Upper lobe of left lung (tissue), 6 donors: ENCODE measurements at places on chromosomes 16 and 17.

GRCh38 chr17:76137001-76137350 is 4.1 kb downstream of the FOXJ1 start:
- H3K4me3 ChIP-seq: no peak overlapping the region
- DNase-seq: no peak
- H3K4me1 ChIP-seq: peaks cover 22% of the 10 kb centered on the region

DNA sequence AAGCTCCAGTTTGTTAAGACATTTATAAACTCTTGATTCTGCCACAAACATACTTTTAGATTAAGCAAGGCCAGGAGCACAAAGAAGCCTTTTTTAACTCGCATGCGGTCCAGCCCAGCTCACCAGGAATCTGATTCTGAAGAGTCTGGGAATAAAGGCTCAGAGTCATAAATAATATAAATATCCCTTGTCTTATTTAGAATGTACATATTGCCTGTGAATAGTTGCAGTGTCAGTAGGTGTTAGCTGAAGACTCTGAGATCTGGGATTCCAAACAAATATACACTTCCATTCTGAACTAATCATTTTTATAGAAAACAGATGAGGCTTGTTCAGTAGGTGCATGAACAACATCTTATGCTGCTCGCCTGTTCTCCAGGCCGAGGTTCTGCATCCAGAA is 59.1 kb upstream of the ELAC2 start:
- H3K36me3 ChIP-seq: no peaks in the 10 kb centered on the region
- no peak for DNase-seq
- H3K27me3 ChIP-seq: no peaks in the 10 kb centered on the region

- H3K36me3 ChIP-seq: no peaks in the 10 kb centered on the region
- no peaks in the 10 kb centered on the region for H3K4me1 ChIP-seq
- H3K27ac ChIP-seq: no peak overlapping the region
- H3K4me3 ChIP-seq: no peak overlapping the region
- DNase-seq: no peak
Measured at GRCh38 chr16:13866073-13866472, 53.9 kb upstream of the ERCC4 start.

DNA sequence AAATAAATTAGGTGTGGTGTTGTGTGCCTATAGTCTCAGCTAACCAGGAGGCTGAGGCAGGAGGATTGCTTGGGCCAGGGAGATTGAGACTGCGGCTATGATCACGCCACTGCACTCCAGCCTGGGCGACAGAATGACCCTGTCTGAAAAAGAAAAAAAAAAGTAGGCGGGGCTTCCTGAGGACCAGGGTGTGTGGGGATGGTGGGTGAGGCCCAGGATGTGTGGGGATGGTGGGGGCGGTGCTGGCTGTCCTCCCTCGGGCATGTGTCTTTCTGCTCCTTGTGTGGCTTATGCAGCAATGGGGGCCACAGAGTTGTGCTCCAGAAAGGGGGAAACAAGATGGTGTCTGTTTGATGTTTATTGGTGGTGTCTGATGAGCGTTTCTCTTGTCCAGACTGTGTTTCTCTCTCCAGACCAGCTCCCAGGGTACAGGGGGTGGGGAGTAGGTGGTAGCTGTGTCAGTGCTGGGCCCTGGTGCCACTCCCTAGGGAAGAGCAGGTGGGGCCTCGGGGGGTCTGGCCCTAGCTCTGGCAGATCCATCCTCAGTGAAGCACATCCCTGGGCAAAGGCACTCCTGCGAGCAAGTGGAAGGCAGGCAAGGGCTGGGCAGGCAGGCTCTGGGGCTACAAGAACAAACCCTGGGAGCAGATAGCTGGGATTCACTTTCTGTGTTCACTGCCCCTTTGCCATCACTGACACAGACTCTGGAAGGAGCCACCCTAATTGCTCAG is 2.3 kb downstream of the LCAT start:
- DNase-seq: no peak
- H3K27ac ChIP-seq: peak overlapping the region; percentile 68
- peaks cover 37% of the 10 kb centered on the region for H3K4me1 ChIP-seq
- no peak overlapping the region for H3K4me3 ChIP-seq
- H3K27me3 ChIP-seq: no peaks in the 10 kb centered on the region
- H3K36me3 ChIP-seq: peaks cover 66% of the 10 kb centered on the region

DNA sequence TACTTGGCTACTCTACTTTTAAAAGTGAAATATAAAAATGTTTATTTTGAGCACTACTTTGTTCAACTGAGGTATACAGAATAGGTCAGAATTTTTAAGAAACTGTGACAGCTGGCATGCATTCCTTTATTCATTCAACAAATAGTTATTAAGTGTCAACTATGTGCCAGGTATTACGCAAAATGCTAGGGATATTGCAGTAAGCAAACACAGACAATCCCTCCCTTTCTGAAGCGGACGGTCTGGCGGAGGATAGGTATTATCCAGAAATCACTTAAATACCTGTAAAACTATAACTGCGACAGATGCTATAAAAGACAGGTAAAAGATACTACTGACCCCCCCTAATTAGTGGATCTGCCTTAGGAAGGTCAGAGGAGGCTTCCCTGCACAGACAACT is 26.1 kb downstream of the METTL16 start:
- peak overlapping the region; percentile 39 for H3K27ac ChIP-seq
- peak overlapping the region; percentile 32 for H3K4me3 ChIP-seq
- peaks cover 19% of the 10 kb centered on the region for H3K4me1 ChIP-seq
- no peak for DNase-seq
- H3K27me3 ChIP-seq: no peaks in the 10 kb centered on the region

DNA sequence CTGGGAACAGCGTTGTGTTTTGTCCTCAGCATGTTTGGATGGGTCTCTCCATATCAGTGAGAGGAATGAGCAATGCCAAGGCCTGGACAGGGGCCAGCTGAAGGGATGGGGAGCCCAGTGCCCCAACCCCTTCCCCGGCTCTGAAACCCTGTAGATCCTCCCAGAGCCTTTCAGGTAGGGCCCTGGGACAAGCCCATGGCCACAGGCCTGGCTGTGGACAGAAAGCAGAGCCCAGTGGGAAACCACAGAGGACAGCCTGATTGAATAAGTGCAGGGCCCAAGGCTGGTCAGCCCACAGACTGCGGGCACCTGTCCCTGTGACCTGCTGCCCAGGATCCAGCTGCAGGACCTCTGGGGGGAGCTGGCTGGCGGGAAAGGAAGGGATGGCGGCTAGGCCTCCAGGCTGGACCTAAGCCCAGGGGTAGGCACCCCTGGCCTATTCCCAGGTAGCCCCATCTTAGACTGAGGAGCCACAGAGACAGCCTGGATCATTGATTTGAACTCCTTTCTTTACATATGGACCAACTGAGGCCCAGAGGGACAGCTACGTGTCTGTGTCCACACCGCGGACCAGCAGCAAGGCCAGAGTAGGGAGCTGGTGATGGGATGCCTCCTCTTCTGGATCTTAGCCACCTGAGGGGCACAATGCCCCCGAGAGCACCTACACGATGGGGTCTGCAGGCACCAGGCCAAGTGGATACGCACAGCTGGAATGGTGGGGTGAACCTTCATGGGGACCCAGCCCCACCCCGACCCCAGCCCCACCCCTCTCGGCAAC is 1.3 kb downstream of the CCDC102A start:
- H3K27me3 ChIP-seq: no peaks in the 10 kb centered on the region
- peak overlapping the region; percentile 92 for H3K27ac ChIP-seq
- H3K4me1 ChIP-seq: peaks cover 48% of the 10 kb centered on the region

GRCh38 chr16:84334058-84334457 is 34.3 kb upstream of the ATP2C2 start:
- H3K27ac ChIP-seq: peak overlapping the region; percentile 28
- H3K27me3 ChIP-seq: no peaks in the 10 kb centered on the region
- H3K4me1 ChIP-seq: peaks cover 9% of the 10 kb centered on the region
- H3K36me3 ChIP-seq: no peaks in the 10 kb centered on the region

GRCh38 chr17:8857919-8858318 is 9.6 kb downstream of the PIK3R6 start:
- no peaks in the 10 kb centered on the region for H3K27me3 ChIP-seq
- H3K36me3 ChIP-seq: no peaks in the 10 kb centered on the region
- peaks cover 16% of the 10 kb centered on the region for H3K4me1 ChIP-seq
- no peak for DNase-seq
- no peak overlapping the region for H3K4me3 ChIP-seq

DNA sequence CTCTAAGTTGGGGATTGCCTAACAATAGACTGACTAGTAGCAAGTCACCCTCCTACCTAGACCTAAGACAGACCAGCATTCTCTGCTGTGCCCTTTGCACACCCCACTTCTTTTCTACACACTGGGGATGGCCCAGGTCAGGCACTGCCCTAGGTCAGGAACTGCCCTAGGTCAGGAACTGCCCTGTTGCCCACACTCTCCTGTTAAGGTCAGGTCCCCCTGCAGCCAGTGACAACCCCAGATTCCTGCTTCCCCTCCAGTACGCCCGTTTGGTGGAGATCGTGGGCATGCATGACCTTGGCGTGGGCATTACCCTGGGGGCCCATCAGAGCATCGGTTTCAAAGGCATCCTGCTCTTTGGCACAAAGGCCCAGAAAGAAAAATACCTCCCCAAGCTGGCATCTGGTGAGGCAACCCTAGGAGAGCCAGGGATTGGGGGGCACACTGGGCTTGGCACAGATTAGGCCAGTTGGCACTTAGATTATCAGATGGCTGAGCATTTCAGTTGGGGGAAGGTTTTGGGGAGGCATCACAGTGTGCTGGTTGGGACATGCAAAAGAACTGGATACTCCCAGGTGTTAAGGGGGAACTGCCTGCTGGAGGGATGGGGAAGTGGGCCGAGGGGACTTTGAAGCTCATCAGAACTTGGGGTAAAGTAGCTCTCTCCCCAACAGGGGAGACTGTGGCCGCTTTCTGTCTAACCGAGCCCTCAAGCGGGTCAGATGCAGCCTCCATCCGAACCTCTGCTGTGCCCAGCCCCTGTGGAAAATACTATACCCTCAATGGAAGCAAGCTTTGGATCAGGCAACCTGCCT is 1.7 kb downstream of the ACADVL start:
- H3K4me3 ChIP-seq: peak overlapping the region; percentile 93
- H3K27me3 ChIP-seq: no peaks in the 10 kb centered on the region
- H3K36me3 ChIP-seq: peaks cover 51% of the 10 kb centered on the region
- peak overlapping the region; percentile 100 for H3K27ac ChIP-seq

DNA sequence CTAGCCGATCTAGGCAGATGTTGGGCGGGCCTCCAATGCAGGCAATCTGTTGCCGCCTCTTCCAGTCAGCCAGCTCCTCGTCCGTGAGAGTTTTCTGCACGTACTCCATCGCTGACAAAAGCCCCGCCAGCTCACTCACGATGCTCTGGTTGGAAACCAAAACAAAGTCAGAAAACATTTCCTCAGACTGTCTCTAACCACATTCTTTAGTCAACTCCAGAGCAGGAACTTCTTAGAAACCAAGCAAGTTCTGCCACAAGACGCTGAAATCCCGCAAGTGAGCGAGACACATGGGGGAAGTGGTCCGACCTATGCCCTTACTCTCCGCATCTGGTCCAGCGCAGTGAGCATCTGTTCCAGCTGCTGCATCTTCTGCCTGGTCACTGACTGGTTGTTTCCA is 49.1 kb downstream of the STAT5A start:
- no peaks in the 10 kb centered on the region for H3K27me3 ChIP-seq
- peak overlapping the region; percentile 40 for H3K27ac ChIP-seq
- no peak overlapping the region for H3K4me3 ChIP-seq

- H3K27ac ChIP-seq: no peak overlapping the region
- no peak overlapping the region for H3K4me3 ChIP-seq
- no peak for DNase-seq
- no peaks in the 10 kb centered on the region for H3K27me3 ChIP-seq
- H3K36me3 ChIP-seq: no peaks in the 10 kb centered on the region
Measured at GRCh38 chr17:66423056-66423955, 120.9 kb downstream of the PRKCA start.

GRCh38 chr16:86584726-86585721 is 6.7 kb downstream of the FOXL1 start:
- no peak overlapping the region for H3K27ac ChIP-seq
- no peaks in the 10 kb centered on the region for H3K36me3 ChIP-seq
- DNase-seq: no peak
- peaks cover 3% of the 10 kb centered on the region for H3K27me3 ChIP-seq
- no peaks in the 10 kb centered on the region for H3K4me1 ChIP-seq

DNA sequence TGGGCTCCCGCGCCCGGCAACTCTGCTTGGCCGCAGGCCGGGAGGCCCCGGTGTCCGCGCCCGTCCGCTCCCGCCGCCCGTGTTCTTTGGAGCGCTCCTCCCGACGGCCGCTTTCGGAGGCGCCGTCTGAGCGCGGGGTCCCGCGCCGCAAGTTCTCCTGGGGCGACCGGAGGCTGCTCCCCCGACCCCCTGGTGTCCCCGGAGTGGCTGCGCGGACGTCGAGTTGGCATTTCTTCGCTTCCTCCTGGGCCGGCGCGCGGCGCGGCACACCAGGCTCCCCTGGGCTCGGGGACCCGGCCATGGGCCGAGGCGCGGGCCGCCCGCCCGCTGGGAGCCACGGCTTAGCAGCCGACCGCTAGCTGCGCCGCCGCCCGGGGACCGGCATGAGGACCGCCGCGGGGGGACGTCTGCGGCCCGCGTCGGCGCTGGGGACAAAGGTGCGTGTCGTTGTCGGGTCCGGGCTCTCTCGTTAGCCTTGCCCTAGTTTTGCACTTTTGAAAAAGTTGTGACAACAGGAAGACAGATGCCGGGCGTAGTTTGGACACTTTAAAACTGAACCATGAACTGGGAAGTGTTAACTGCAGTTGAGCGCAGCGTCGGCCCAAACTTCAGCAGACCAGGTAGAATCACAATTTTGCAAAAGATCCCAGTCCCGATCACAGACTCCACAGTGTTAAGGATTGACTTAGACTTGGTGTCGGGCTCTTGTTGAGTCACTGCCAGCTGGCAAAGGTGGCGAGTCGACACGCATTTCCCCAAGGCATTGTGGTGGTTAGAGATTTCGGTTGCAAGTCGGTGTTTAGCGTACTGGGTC is 700 bp downstream of the UBN1 start:
- H3K27ac ChIP-seq: peak overlapping the region; percentile 98
- H3K27me3 ChIP-seq: no peaks in the 10 kb centered on the region
- peaks cover 25% of the 10 kb centered on the region for H3K36me3 ChIP-seq
- peak; percentile 70 for DNase-seq
- H3K4me1 ChIP-seq: peaks cover 52% of the 10 kb centered on the region

- peak; percentile 87 for DNase-seq
- no peaks in the 10 kb centered on the region for H3K36me3 ChIP-seq
- H3K4me3 ChIP-seq: peak within 1 kb of the TSS; percentile 67
- peaks cover 15% of the 10 kb centered on the region for H3K4me1 ChIP-seq
Measured at GRCh38 chr16:23182679-23183542, at the start of gene SCNN1G. Gene SCNN1G, plus strand, starts transcription at chr16:23182745. Its CDS starts 3,527 bp downstream, at chr16:23186272.

- DNase-seq: no peak
- no peak overlapping the region for H3K27ac ChIP-seq
- H3K36me3 ChIP-seq: peaks cover 12% of the 10 kb centered on the region
- H3K4me1 ChIP-seq: peaks cover 3% of the 10 kb centered on the region
Measured at GRCh38 chr17:30275911-30276310, 15.8 kb downstream of the BLMH start.
